ENCODE measurements at places on chromosomes 13 and 19. TPM values are rescaled to one million over a fixed set of nuclear protein-coding genes. Genes with fewer than 3 reads are reported as not detected.

DNA sequence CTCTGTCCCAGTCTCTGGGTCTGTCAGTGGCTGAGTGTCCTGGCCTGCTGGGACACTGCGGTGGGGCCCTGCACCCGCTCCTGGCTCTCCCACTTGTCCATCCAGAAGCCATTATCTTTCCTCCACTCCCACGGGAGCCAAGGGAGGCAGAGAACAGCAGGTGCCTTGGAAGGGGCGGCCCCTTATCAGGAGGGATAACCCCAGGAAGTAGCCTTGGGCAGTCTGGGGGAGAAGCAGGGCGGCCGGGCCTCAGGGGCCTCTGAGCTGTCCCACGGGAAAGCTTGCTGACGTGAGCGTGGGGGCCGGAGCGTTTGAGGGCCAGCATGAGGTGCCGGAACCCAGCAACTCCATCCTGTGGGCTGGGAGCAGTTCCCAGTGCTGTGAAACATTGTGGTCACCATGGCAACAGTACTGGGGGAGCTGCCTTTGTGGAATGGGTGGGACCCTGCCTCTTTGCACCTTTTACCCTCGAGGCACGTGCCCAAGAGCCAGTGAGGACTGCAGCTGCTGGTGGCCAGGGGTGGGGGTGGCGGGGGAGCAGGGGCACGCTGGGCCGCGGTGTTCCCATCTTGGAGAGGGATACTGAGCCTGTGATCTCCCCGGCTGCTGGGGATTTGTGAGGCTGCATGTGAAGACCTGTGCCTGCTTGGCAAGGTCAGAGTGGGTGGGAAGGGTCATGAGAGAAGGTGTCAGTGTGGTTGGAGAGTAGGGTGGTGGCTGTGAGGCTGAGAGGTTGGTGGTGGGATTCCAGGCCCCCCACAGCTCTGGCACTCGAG, 20.9 kb downstream of the KLHL26 start:
- peak; percentile 69 for DNase-seq

GRCh38 chr19:55471266-55471665, 5.2 kb upstream of the ZNF628 start:
- DNase-seq, result no peak

- DNase-seq, result no peak
These were observed 523.0 kb downstream of the MYO16 start for GRCh38 chr13:109152311-109152820.

FBN3 gene
- 0.01 TPM for polyA plus RNA-seq

MBD3L3 gene
- polyA plus RNA-seq, result not detected

DNA sequence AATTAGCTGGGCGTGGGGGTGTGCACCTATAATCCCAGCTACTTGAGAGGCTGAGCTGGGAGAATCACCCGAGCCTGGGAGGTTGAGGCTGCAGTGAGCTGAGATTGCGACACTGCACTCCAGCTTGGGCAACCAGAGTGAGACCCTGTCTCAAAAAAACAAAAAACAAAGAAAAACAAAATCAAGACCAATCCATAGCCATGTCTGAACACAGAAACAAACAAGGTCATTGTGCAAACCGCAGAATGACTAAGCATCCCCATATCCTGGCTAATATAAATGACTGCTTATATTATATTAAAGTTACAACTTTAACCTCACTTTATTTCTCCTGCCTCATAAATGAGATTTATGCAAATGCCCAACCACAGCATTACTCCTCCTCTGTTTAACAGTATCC, 2.3 kb upstream of the LYPD3 start:
- no peak for DNase-seq

ZNF253 gene
- polyA plus RNA-seq, result 13.5 TPM

GRCh38 chr13:41502673-41503072, 45.3 kb downstream of the RGCC start:
- DNase-seq, result no peak

CGB2 gene
- 0.10 TPM for polyA plus RNA-seq

- no peak for DNase-seq
These were observed 70.9 kb downstream of the TM9SF2 start for GRCh38 chr13:99572131-99572530.

EDNRB gene
- 6.0 TPM for polyA plus RNA-seq

GRCh38 chr13:48242677-48243076, 9.7 kb downstream of the ITM2B start:
- DNase-seq, result no peak

DNA sequence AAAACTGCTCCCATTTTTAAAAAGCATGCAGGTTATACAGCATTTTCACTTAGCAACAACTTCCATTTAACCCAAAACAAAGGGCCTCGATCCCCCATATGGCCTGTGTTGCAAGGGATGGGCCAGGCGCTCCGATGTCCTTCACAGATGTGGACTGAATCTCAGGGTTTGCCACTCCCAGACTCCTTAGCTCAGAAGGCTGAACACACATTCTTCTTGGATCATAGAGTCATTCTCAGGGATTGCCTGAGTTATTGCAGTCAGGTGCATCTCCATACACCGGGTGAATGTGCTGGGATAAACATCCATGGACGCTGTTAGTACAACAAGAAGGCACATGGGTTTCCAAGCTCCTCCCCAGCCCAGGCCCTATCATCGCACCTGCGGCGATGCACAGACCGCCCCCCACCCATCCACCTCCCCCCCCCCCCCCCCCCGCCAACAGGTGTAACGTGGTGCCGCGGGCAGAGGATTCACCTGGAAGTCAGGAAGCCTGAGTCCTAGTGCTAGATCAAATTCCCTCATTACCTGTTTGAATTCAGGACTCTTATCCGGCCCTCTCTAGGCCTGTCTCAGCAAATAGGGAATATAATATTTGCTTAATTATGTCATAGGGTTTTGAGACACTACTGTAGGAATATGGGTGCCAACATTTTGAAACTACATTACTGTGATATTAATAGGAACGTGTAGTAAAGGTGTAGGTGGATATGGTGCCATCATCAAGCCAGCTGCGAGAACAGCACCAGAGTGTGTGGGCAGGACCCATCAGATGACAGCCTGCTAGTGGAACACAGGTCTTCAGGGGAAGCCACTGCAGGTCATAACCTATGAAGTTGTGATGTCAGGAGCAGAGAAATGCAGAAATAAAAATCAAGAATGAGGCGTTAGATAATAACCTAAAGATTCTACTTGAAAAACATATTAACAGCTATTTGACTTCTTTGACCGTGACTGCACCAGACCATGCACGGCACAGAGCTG, 110.9 kb downstream of the SACS start:
- DNase-seq, result no peak

BCAM gene
- 15.8 TPM for polyA plus RNA-seq

- DNase-seq, result peak; percentile 98
These were observed 6.6 kb upstream of the BCL3 start for GRCh38 chr19:44741841-44742329.

PRX gene
- 1.9 TPM for polyA plus RNA-seq

NAXD gene
- 36.7 TPM for polyA plus RNA-seq

DNA sequence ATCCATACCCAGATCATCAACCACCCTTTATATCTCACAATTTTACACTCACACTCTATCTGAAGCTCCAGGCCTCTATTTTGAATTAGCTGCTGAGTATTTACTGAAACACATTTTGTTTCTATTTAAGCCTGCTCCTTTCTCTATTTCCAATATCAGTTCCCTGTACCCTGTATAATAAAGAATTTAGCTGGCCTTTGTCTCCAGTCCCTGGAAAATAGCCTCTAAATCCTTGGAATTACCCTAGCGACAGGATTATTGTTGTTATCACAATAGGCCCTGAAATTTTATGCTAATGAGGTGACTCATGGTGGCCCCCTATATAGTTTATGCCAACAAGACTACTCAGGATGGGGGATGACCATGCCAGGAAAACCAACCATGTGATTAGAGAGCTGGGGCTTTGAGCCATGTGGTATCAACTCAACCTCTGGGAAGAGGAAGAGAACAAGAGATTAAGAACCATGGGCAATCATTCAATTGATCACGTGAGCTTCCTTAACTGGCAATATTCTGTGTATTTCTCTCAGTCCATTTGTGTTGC, 72.7 kb downstream of the KATNAL1 start:
- DNase-seq, result no peak

GRCh38 chr13:40116008-40116407, 460.5 kb downstream of the COG6 start:
- no peak for DNase-seq

DNA sequence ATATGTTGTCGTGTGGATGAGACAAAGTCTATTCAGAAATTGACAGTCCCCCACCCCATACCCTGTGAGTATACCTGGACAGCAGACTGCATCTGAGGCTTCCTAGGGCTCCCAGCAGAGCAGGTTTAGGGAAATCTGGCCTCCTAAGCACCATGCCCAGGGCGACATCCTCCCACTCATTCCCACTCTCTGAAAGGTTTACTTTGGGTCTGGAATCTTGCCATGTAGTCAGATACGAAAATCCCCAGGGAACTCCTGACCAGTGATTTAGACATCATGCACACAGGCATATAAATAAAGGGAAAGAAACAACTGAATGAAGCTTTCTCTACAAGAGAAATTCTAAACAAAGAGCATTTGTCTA, 717 bp upstream of the NALCN start:
- no peak for DNase-seq

GRCh38 chr19:33086955-33087354, 6.0 kb downstream of the GPATCH1 start:
- DNase-seq, result no peak

DNA sequence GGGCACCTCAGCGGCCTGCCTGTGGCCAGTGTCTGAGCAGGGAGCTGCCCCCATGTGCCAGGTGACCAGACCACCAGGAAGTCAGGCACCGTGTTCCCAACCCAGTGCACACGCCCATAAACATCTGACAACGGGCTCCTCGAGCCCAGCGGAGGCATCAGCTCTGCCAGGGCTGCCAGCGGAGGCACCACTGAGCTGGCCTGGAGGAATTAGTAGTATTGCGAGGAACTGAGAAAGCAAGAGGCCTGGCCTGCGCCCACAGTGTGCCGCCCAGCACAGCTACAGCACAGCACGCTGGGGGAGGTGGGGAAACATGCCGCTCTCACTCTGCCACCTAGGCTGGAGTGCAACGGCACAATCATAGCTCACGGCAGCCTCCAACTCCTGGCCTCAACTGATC, 44.6 kb downstream of the ANKRD27 start:
- DNase-seq, result no peak

GRCh38 chr13:95523598-95523997, 28.9 kb upstream of the CLDN10 start:
- DNase-seq, result no peak
